ENCODE measurements at places on chromosomes 16 and 17.

DNA sequence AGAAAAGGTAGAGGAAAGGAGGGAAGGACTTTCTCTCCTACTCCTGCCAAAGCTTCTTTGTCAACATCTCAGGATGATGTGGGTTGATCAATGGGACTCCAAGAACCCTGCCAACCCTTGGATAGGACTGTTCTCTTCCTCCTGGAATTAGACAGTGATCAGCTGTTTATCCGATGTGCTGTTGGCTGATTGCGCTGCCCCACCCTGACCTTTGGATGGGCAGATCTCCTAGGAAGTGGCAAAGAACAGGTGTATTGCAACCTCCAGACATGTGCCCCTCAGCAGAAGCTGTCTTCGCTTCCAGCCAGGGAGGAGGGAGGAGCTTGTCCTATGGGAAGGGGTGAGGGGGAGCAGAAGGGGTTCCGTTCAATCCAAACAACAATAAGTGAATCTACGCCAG lies 30.5 kb downstream of the SLC5A11 start:
- DNase-seq, result no peak

DNA sequence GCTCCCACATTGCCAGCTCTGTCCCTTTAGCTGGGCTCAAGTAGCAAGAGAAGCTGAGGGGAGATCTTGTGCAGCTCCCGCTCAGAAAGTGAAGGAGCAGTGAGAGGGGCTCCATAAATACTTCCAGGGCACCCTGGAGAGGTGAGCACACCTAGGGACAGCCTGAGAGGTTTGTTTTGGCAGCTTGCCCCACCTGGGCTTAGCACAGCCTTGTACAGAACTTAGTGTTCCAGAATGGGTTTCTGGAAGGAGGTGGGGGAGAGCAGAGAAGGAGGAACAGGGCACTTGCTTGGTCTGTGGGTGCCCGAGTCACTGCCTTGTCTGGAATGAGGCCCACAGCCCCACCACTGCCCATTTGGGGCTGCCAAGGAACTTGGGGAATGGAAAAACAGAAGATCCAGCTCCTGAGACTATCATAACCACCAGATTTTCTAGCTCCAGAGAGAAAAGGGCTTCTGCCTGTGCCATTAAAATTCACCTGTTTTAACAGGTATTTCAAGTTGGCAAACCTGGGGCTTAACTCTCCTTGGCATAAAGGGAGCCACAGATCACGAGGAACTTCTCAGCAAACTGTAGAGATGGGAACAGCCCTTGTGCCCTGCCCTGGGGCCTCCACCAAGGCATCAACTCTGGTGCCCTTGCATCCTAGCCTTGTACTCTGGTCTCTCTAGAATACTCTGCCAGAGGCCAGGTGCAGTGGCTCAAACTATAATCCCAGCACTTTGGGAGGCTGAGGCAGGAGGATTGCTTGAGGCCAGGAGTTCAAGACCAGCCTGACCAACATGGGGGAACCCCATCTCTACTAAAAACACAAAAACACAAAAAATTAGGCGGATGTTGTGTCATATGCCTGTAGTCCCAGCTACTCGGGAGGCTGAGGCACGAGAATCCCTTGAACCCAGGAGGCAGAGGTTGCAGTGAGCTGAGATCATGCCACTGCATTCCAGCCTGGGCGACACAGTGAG lies 1.9 kb downstream of the PRR15L start:
- no peak for DNase-seq

DNA sequence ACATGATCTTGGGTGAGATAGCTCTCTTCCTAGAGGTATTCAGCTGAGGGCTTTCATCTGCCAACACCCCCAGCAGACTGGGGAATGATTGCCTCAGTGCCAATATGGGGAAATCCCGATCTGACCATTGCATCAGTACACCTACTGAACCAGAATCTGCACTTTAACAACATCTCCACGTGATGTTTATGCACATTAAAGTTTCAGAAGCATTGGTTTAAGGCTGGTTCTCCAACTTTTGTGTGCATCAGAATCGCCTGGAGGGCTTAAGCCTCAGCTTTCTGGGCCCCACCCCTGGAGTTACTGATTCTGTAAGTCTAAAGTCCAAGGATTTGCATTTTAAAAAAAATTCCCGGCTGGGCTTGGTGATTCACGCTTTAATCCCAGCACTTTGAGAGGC lies 123.6 kb upstream of the MED13 start:
- DNase-seq, result no peak

DNA sequence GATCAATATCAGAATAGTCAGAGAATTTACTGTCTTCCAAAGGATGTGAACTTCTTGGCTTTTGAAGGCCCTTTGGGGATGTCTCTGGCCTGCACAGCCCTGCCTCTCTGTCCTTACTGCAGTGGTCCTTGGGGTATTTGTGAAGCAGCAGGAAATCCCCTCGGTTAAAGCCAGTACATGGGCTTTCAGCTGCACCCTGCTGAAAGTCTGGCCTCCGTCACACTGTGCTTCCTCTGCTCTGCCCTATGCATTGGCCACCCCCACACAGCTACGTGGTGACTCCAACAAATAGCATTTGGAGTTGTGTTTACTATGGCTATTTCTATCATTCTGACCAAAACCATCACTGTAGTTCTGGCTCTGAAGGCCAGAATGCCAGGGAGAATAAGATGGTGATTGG lies 21.2 kb downstream of the SYCE1L start:
- DNase-seq, result no peak

GRCh38 chr16:2700786-2701185 lies 18.5 kb downstream of the KCTD5 start:
- DNase-seq, result no peak

DNA sequence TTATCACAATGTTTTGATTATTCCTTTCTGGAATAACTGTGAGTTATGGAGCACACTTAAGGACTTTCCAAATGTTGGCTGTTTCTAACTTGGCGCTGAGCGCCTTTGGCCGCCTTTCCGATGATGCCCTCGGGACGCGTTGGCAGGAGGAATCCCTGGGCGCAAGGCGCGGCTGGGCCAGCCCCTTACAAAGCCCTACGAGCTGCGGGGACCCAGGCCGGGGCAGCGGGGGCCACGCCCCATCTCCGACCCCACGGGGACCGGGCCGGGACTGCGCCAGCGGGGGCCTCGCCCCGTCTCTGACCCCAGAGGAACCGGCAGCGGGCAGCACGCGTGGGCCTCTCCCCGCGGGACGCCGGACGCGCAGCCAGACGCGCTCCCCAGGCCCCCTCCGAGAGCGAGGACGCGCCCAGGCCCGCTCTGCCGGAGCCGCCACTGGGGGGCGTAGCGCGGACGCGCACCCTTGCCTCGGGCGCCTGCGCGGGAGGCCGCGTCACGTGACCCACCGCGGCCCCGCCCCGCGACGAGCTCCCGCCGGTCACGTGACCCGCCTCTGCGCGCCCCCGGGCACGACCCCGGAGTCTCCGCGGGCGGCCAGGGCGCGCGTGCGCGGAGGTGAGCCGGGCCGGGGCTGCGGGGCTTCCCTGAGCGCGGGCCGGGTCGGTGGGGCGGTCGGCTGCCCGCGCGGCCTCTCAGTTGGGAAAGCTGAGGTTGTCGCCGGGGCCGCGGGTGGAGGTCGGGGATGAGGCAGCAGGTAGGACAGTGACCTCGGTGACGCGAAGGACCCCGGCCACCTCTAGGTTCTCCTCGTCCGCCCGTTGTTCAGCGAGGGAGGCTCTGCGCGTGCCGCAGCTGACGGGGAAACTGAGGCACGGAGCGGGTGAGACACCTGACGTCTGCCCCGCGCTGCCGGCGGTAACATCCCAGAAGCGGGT lies at the start of gene GAA:
Gene GAA (plus strand): TSS at position 571 of the 935 bp plus-strand sequence. CDS start 3,006 bp downstream, outside the sequence.
- peak; percentile 86 for DNase-seq

Data from stimulated activated CD8-positive, alpha-beta memory T cell treated with anti-CD3 and anti-CD28 coated beads, Interleukin-12 subunit alpha, Interleukin-12 subunit beta, amount 100 ng/mL, for 4 hours (primary cell).